ENCODE measurements at places on chromosomes 7 and 10.

DNA sequence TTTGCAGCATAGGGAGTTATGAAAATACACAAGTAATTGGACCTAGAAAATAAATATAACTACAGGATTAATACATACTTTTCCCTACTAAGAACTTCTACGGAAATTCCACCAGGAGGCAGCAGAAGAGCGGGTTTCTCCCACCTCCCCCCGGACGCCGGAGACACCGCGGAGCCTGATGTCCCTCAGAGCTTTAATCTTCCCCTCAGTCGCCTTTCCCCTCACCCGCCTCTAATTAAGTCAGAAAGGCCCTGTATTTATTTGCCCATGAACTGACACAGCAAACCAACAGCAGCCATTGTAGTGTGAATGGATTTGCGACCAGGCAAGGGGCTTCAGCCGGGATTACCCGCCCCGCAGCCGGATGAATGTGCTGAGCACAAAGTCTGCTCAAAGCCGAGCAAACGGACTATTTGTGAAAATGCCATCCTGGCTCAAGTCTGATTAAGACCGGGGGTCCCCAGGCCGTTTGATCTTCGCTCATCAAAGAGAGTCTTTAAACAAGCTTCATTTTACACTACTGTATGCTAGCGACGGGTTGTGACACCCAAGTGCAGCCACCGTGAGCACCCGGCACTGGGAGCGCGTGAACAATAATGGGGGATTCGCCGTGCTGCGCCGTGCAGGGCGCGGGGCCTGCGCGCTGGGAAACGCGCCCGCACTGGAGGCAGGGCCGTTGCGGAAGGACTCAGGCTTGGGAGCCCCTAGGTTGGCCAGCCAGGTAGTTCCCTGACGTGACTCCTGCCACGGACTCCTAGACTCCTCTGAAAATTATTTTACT is 5.6 kb upstream of the DKK1 start:
- DNase-seq = peak; percentile 64

GRCh38 chr7:106071356-106071998 is 40.6 kb downstream of the SYPL1 start:
- DNase-seq = peak; percentile 65

DNA sequence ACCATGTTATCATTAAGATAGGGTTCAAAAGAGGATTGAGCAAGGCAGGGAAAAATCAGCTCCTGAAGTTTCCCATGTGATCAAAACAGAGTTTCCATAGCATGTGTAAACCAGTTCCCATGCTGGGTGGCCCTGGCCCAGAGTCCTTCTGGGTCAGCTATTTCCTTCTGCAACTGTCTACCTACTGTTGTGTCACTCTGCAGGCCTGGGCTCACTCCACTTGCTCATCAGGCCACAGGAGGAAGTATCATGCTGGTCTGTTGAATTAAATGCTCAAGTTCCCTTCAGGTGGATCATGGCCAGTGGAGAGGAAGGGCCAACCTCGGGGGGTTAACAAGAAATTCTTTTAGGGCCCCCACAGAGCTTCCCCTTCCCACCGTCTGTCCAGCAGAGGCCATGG is 104.7 kb downstream of the GFRA1 start:
- DNase-seq = no peak

DNA sequence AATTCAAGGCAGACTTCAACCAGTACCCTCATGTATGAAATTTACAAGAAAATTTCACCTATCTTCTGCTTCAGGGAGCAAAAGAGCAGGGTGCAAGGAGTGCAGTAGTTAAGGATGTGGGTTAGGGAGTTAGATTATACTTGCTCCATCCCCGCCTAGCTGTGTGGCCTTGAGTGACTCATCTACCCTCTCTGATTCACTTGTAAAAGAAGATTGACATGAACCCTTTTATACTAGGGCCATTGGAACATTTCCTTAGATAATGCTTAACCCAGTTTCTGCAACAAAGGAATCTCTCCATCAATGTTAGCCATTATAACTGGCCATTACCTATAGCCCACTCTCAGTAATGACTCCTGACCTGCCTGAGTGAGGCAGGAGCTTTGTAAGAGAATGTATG is 10.2 kb upstream of the HSPA12A start:
- DNase-seq = no peak

GRCh38 chr10:43226441-43226840 is 40.4 kb downstream of the RASGEF1A start:
- no peak for DNase-seq

DNA sequence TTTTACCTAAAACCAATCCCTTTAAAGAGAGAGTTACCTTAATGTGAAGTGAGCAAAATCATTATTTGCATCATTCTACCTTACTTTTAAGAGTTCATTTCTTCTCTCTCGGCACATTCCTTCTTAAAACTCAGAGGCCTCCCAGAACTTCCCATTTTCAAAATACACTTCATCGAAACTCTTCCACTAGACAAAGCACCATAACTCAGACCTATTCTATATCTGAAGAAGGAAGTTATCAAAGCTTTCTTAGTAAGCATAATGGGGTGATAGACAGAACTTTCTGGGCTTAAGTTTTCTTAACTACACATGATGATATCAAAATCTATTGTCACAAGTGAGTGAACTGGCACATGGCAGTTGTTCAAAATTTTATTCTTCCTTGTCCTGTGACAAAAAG is 24.6 kb upstream of the GNAT3 start:
- DNase-seq = peak; percentile 56

DNA sequence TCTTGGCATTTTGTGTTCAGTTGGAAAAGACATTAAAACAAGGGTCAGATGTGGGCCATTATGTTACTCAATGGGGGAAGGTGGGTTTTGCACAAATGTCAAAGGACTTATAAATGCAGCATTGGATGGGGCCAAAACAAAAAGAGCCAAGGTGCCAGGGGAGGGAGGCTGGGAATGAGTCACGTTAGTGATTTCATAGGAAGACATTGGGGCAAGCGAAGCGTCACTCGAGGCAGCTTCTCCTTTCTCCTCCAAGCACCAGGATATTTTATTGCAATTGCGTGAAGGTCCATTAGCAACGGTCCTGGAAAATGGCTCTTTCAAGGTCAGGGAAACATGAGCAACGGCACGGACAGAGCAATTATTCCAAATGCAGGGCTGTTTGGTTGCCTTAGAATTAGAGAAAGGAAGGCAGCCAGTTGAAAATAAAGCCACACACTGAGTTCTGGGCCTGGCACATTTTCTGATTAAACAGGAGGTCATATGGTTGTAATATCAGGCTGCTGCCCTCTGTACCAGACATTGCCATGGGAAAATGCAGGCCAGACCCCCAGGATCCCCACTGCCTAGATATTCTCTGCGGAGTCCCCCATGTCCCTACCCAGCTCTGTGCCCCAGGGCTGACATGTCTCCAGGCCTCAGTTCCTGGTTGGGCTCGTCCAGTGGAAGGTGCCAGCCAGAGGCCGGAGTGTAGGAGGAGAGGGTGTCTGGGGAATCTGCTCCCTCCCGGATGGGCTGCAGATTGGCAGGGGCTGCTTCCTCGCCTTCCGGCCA is 63.3 kb upstream of the NANOS1 start:
- peak; percentile 27 for DNase-seq

GRCh38 chr10:133087679-133088178 is at the start of gene ADGRA1:
ADGRA1 (plus strand) TSS chr10:133087924; CDS start chr10:133088910, 986 bp downstream.
- DNase-seq = no peak

DNA sequence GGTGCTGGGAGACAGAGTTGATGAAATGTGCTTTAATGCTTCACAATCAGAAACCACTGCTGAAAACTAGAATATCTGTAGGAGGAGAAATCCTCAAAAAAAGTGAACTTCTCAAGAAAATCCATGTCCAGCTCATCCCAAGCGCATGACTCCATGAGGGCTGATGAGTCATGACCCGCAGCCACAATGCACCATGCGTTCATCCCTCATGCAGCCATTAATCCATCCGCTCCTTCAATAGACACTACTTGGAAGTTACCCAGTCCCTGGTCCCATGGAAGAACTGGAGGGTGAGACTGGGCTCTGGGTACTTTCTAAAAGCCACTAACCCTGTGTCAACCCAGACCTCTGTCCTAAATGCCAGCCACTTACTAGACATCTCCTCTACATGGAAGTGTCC is 24.4 kb downstream of the TMEM273 start:
- DNase-seq = peak; percentile 80

DNA sequence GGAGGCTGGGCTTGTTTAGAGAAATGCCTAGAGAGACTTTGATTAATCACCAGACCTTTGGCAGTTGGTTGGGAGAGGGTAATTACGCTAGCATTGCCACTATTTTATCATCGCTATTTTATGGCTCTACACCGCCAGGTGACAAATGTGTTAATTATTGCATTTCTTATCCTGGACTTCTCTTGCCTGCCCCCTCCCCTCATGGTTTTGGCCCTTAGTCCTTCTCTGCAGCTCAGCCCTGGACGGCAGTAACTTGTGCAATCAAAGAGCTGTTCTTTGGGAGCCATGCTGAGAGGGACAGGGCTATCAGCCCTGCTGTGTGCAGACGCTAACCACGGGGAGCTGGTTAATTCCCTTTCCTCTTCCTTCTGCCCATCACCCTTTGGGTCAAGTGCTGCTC is 585.0 kb downstream of the AUTS2 start:
- no peak for DNase-seq

DNA sequence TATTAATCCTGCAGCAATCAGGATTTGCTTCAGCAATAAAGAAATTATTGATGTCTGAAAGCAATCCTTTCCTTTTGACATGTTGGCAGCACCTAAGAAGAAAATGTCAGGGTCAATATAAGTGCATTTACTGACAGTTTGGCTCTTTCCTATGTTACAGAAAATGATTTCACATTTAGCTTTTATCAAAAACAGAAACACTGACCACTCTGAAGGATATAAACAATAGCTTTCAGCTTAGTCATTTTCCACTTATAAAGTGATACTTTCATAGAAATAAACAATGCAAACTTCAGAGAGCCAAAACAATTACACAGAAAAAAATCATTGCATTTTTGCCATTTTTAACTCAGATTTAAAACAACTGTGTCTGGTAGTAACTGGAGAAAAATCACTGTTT is 325.6 kb upstream of the KAT6B start:
- DNase-seq = no peak

DNA sequence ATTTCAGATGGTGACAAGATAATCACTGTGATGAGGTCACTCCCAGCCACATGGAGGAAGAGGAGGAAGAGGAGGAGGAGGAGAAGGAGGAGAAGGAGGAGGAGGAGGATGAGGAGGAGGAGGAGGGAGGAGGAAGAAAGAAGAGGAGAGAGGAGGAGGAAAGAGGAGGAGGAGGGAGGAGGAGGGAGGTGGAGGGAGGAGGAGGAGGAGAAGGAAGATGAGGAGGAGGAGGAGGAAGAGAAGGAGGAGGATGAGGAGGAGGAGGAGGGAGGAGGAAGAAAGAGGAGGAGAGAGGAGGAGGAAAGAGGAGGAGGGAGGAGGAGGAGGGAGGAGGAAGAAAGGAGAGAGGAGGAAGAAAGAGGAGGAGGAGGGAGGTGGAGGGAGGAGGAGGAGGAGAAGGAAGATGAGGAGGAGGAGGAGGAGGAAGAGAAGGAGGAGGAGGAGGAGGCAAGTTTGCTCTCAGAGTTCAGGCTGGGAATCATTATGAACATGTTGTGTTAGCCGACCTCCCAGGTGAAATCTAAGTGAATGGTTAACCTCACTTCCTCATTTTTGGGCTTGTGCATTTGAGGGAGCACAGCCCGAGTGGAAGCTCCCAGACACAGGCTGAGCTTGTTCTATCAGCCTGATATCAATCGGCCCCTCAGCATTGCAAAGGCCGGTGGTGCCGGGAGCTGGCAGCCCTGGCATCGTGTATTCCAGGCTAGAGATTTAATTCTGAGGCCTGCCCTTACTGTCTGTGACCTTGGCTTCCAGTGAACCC is 236.2 kb upstream of the PITRM1 start:
- DNase-seq = no peak

GRCh38 chr7:33762151-33762910 is 143.0 kb upstream of the BMPER start:
- no peak for DNase-seq

DNA sequence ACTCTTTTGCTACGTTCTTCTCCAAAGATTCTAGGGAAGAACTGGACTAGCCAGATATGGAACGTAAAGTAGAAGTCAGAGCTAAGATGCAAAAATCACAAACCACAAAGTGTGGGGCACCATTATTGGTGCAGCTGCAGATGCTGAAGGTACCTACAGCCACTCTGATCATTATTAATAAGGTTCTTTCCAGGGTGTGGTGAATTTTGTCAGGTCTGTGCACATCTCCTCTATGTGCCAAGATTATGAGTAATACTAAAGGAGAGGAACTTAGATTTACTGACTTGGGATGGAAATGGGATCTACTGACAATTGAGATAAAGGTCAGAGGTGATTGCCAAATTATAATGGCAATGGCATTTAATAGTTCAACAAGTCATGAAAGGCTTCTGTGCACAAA is 148.2 kb downstream of the RAPGEF5 start:
- no peak for DNase-seq

- DNase-seq = peak; percentile 77
Measured at GRCh38 chr7:92621026-92621540, 30.9 kb upstream of the FAM133B start.

All from suppressor macrophage (primary cell).